AG09319 (cell line): ENCODE measurements at places on chromosomes 2 and 18.

DNA sequence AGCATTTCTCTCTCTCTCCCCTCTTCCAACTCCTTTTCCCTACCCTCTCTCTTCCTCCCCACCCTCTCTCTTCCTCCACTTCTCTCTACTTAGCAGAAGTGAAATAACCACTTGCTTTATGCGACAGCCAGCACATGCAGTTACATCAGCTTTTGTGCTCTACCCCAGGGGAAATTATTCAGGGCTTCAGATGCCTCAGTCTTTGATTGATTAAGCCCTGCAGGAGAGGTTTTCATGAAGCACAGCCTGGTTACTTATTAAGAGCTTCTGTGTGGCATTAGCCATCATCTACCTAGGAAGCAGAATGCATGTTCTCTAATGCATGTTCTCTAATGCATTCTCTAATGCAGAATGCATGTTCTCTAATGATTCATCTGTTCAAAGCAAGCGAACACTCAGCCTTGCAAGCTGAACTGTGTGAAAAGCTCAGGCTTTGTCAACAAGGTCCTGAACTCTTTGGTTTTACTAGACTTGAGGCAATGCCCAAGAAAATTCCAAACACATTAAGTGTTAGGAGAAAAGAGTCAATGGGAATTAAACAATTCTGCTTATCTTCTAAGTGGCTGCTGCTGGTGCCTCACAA lies 56.1 kb downstream of the LHCGR start:
- DNase-seq = no peak

GRCh38 chr18:286515-287310 lies 18.9 kb upstream of the THOC1 start:
- DNase-seq = peak; percentile 16

GRCh38 chr18:32048507-32049091 lies 30.0 kb downstream of the RNF125 start:
- peak; percentile 12 for DNase-seq

DNA sequence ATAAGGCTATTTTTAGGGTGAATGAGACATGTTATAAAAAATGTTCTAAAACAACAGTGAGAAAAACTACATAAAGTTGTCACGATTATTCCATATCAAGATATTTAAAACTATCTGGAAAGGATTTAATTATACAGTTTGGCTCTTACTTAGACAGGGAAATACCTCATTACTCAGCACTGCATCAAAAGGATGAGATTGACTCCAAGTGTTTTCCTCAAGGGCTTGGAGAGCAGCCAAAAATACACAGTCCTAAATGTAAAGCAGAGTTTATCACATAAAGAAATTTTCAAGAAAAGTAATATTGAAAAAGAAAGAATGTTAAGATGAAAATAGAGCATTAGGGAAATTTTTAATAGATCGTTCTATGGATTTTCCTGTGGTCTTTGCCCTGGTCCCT lies 285.5 kb upstream of the NETO1 start:
- DNase-seq = no peak

DNA sequence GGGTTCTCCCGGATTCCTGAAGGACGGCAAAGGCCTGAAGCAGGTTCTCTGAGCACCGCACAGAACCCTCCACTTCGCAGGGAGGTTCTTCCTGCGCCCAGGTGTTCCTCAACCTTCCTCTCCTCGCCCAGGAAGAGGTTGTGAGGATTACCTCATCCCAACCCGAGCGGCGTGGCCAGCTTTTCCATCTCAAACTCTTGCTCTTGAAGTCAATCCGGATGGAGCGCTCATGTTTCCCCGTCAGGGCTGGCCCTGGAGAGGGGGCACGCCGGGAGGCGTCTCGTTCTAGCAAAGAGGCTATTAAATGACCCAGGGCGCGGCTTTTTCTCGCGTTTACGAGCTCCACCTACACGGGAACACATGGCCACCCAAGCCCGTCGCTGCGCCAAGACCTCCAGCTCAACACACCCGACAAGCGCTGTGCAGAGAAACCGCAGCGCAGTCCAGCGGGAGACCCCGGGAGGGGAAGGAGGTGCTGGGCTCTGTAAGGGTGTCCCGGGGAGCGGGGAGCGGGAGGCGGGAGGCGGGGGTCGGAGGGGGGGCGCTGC lies 540 bp upstream of the RAB10 start:
- peak; percentile 46 for DNase-seq
